ENCODE measurements at places on chromosomes 6 and 20. TPM values are rescaled to one million over a fixed set of nuclear protein-coding genes. Genes with fewer than 3 reads are reported as not detected.

DNA sequence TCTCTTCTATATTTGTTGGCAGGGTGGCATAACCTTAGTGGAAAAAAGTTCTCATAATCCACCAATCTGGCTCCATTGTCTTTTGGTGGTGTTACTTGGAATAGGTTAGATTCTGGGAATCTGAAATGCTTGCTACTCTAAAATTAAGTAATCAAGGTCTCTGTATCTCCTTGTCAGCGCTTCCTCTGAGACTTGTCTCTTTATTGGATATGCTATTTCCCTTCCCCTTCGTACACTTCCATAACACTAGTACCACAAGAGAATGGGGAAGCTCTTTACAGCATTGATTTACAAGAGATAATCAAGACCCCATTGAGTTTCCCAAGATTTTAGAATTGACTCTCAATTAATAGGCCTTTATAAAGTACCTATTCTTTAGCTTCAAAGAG lies 280.2 kb downstream of the ADGB start:
- no peak for DNase-seq

DNA sequence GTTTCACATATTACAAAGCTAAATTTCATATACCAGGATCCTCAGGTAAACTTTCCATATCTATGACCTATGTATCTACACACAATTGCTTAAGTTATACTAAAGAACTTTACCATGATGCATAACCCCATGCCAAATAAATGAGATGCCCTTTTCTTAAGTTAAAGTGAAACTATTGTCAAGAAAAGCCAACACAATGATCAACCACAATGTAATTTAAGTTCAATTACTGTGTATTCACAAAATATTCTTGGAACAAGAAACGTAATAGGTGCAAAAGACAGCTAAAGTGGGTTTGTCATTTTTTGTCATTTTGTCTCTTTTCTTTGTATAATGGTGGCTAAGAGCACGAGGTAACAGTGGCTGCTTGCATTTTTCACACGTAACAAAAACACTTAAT lies 158.0 kb upstream of the SHLD1 start:
- DNase-seq = no peak

DNA sequence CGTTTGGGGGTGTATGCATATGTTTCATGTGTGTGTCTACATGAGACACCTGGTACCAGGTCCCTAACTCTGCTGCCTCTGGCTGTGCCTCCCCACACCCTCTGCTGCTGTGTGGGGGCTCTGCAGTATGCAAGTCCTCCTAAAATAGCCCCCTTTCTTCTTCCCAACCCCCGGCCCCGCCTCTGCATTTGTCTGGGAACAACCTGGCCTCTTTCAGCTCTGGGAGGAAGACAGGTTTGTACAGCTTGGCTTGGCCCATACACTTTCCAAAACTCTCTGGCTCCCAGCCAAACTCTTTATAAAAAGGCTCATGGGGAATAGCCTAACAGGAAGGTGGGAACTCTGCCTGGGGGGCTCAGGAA lies 27.1 kb upstream of the EMILIN3 start:
- no peak for DNase-seq

GRCh38 chr6:169938262-169938701 lies 186.9 kb downstream of the ERMARD start:
- DNase-seq = no peak

GRCh38 chr6:10852361-10852960 lies 14.1 kb upstream of the MAK start:
- no peak for DNase-seq

DNA sequence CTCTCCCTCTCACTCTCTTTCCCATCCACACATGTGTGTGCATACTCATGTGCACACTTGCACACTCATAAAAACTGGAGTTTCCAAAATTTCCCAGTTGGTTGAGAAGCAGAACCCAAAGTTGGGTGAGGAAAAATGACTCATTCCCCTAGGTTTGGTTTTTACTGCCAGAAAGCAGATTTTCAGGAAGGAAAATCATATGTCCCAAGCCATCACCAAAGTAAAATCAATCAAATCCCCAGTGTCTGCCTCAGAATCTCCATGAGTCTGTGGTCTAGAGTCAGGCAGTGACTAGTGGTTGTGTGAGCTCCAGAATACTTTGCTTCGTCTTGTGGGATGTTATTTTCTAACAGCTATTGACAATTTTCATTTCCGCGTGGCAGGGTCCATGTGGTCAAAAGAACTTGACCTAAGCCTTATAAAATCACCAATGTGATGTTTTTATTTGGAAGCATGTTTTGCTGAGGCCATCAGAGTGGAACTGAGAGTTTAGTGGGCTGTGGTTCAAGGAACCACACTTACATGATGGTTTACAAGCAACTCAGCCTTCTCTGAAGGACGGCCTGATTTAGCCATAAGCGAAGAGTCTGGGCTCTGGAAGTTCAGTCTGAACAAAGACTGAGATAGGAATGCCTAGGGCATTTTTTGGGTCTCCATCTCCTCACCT lies 81.9 kb upstream of the CCN6 start:
- DNase-seq = no peak

- DNase-seq = no peak
These were observed 61.0 kb downstream of the AFG1L start for GRCh38 chr6:108355890-108356289.

DNA sequence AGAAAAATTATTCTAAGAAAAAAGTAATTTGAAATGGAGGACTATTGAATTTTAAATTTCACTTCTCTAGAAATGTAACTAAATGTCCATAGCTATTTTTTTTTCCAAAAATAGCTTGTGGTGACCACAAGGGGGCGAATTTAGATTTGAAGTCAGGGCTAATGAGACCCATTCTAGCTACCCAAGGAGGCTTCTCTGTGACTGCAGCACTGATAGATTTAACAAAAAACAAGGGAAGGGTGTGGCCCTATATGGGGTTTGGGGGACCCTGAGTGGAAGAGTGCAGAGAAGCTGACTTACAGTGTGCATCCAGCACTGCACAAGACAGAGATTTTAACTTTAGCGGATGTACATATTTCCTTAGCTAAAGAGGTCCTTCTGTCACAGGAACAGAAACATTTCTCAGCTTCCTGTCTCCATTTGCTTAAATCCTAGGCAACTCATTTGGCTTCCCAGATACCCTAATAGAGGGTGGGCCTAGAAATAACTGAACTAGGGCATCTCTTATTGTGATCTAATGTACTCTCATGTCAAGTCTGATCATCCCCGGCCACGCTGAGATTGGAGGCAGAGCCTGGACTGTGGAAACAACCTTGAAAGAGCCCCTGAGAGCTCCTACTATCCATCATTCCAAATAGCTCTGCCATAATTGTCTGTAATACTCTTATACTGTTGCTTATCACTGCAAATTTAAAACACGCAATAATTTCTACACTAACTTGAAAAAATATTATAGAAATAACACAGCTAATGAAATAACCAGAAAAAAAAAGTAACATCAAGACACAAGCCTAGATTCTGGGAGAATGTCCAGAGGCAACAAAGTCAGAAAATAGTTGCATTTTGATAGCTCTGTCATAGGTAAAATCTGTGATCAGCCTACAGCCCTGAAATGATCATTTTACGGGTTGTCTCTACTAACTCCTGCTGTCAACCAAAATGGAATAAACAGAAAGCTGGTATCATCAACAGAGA lies 93.6 kb downstream of the SNAP91 start:
- DNase-seq = no peak

- no peak for DNase-seq
These were observed 6.2 kb downstream of the EYA2 start for GRCh38 chr20:46900826-46901225.

- no peak for DNase-seq
These were observed 421.2 kb upstream of the HTR1E start for GRCh38 chr6:86516087-86516486.

DNA sequence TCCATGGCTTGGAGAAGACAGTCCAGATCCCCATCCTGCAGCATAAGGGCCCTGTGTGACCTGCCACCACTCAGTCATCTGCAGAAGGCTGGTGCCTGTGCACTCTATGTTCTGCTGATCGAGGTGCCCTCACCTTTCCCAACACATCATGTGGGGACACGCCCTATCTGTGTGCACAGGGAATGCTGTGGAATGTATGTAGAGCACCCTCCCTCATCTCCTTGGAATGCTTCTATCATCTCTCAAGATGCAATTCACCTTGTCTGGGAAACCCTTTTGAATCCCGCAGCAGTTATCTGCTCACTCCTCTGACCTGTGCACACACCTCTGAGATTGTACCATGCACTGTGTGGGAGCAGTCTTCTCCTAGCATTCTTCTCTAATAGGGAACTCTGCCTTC lies 207.2 kb upstream of the SSTR4 start:
- DNase-seq = no peak

GRCh38 chr20:58747211-58747610 lies 54.6 kb downstream of the NPEPL1 start:
- no peak for DNase-seq

DNA sequence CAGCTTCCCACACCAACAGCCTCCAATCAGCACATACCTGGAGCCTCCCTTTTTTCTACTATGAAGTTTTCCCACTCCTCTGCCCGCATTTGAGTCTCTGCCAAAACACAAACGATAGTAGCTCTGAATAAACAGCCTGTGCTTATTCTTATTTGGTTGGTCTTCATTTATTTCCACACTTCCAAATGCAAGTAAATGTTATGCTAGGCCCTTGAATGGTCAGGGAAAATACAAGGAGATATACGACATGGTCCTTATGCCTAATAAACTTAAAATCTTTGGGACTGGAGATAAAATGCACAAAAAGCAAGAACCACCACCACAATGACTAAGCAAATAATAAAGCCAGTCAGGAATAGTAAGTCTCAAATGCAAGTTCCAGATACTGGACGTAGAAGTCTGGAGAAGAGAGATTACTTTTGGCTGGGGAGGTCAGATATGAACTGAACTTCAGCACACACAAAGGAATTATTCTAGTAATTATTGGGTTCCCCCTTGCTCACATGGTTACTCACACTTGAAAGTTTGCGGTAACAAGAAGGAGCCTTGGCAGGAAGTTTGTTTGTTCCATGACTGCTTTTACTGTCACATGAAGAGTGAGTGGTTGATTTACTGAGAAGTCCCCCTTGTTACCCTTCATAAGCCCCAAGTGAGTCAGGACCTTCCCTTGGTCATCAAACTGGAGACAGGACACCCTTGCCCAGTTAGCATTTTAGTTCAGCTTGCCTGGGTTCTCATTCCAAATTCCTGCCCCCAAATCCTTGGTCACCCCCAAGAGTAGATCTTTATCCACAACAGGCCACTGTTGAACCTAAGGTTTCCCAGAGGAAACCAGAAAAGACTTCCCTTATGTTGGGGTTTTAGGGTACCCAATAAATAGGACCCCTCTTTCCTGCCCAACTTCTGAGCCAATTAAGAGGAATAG lies 511.2 kb upstream of the JARID2 start:
- no peak for DNase-seq

DNA sequence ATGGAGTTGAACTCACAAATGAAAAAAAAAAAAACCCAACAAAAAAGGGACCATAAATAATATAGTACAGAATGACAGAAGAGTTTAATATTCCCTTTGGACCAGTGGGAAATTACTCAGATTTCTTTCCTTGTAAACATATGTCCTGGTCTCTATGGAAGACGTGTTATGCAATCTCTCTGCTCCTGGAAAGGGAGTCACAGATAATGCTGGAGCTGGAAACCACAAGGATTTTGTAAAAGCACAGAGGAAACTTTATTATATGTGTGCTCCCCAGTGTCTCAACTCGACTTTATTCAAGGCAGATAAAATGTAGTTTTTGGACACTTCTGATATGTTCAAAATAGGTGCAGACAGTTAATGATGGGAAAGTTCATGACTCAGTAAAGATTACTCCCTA lies 88.1 kb upstream of the ZFP64 start:
- DNase-seq = no peak

- no peak for DNase-seq
These were observed 657 bp downstream of the NT5DC1 start for GRCh38 chr6:116101302-116101718.

DNA sequence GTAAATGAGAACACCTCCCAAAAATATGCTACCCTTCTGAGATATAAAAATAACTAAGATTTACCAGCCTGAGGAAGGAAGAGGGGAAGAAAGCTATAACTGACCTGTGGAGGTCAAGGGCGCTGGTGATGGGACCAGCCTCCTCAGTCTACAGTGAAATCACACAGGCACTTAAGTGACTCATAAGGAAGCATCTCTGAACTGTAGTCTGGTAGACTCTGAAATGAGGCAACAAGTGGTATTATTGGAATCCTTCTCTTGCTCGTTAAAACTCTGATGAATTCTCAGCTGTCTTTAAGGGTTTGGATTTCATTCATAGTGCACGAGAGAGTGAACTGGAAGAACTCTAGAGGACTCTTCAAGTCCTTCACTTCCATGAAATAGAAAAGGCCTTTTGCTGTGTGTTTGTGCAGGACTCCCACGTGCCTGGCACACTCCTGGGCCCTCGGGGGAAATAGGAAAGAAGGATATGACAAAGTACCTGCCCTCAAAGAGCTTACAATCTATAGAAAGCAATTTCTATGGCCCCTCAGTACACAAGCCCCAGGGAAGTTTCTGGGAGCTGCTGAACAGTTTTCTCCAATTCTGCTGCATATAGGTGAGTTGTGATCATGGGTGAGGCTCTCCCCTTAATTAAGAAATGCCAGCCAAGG lies 231.8 kb upstream of the RREB1 start:
- no peak for DNase-seq

DNA sequence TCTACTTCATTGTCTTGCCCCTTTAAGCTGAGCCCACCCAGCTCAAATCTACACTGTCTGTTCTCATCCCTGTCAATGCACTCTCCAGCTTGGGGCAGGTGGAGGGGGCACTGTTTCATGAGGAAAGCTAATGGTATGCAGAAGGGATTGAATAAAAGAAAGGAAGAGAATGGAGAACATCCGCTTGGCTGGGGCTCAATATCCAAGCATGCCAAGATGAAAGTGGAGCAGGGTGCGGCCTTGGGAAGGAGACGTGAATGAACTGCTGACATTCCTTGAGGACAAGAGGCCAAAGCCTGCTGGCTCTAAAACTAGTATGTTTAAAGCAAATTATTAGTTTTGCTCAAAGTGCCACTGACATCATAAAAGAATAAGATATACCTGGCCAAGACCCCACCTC lies 24.2 kb downstream of the AKAP12 start:
- no peak for DNase-seq

GRCh38 chr20:33704197-33704924 lies 15.7 kb downstream of the PXMP4 start:
- no peak for DNase-seq

GRCh38 chr6:51986864-51987263 lies 100.5 kb downstream of the PKHD1 start:
- DNase-seq = no peak

GRCh38 chr6:88572449-88573139 lies 390.8 kb downstream of the RNGTT start:
- DNase-seq = no peak

GRCh38 chr20:60518022-60518421 lies 559.8 kb downstream of the CDH26 start:
- no peak for DNase-seq

- no peak for DNase-seq
These were observed 4.0 kb downstream of the SLC32A1 start for GRCh38 chr20:38728191-38728781.

Gene LY6G5B
- 3.9 TPM for total RNA-seq

Gene PNLDC1
- 0.32 TPM for total RNA-seq

Gene FOXP4
- 13.9 TPM for total RNA-seq

Gene CLPSL2
- total RNA-seq = not detected

Gene CCN5
- 13.6 TPM for total RNA-seq

Gene PRRT1
- total RNA-seq = 0.46 TPM

Gene PSMF1
- 132 TPM for total RNA-seq

Gene NRSN1
- total RNA-seq = not detected

Gene GSTA4
- total RNA-seq = 10.6 TPM

Gene WFDC2
- total RNA-seq = 0.95 TPM
